ENCODE measurements at places on chromosomes 11 and 22.

GRCh38 chr22:28992565-28993356 lies 68.9 kb downstream of the C22orf31 start:
- DNase-seq, result no peak

- no peak for DNase-seq
Observed at GRCh38 chr11:62566247-62566646, 7.4 kb downstream of the EEF1G start.

- no peak for DNase-seq
Observed at GRCh38 chr22:48975316-48975741, 852.3 kb downstream of the BRD1 start.

GRCh38 chr22:32815943-32816342 lies 14.4 kb downstream of the TIMP3 start:
- no peak for DNase-seq

- no peak for DNase-seq
Observed at GRCh38 chr11:29847219-29847618, 169.6 kb downstream of the KCNA4 start.

DNA sequence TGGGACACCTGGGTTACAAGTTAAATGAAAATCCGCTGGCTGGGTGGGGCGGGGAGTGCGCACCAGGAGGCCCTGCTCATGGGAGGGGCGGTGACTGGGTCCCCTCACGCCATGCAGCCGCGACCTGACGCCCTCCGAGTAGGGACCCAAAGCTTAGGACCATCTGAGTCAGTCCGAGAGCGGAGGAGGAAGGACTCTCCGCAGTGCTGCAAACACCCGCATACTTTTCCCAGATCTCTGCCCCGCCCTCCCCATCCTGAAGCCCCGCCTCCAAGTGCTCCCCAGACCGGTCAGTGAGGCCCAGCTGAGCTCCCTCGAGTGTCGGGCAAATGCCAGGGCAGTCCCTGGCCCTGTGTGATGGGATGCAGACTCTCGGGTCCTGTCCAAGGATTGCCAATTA lies 6.6 kb upstream of the FLI1 start:
- no peak for DNase-seq

DNA sequence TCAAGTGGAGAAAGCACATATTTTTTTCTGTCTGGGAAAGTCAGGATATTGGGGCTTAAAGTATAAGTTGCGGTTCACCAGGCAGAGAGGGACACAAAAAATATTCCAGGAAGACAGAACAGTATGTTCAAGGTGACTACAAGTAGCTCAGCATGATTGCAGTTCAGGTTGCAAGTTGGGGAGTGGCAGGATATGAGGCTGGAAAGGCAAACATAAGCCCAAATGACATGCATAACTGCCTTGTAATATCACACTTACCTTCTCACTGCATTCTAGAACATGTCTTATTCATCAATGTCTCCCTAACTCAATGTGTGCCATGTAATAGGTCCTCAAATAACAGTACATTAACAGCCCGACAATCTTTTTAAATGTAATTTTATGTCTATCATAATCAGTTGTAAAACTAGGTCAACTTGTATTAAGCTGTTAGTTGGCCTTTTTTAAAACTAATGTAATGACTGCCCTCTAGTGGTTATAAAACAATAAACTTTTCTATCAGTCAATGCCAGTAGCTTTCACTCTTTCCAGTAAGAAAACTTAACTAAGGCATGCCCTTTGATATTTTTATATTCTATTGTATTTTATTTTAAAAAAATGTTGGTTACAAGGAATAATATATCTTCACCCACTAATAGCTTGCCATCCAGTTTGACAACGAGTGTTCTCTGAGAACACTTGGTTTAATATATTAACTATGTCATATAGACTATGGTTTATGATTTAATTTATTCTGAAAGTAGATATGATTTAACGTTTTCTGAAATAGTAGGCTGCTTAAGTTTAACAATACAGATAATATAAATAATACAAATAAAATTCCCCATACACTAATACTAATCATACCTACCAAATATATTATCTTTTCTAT lies 39.4 kb upstream of the CFAP300 start:
- DNase-seq, result no peak

DNA sequence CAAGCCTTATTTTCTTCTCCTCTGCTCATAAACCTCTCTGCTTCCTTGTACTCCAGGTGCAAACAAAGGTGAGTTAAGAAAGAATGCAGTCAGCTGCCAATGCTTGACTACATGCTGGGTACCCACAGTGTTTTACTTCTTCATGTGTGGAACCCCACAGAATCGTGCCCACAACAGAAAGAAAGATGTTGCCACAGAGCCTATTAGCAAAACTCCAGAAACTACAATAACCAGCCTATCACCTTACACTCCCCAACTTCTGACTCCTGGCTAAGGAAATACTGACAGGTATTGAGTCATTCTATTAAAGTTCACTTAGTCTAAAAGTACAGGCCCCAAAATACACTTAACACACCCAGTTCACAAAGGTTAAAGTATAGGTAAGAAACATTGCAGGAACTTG lies 56.9 kb upstream of the CCDC89 start:
- no peak for DNase-seq

DNA sequence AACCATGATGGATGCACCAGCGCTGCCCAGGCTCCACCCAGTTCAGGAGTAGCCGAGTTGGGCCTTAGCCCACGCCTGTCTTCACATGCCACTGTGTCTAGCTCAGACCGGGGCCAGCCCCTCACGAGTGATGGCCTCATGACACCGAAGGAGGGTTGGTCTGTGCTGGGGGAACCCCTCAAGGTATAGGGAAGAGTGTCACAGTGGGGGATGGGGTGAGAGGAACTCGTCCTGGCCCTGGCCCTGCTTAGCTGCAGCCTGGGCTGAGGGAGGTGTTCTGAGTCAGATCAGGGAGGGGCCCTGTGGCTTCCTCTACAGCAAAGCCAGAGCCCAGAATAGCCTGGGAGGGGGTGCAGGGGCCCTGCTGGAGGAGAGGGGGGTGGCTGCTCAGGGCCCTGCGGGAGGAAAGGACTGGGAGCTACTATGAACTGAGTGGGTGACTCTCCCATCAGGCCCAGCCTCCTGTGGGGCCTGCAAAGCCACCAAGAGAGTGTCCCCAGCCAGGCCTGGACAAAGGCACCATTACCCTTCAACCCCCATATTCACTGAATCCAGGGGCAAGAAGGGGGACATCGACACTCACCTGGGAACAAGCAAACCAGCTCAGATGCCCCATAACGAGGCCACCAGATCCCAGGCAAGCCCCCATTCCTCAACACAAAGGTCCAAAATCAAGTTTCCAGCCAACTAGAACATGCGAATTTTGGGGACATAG lies 41.2 kb downstream of the IGLL5 start:
- no peak for DNase-seq

- DNase-seq, result no peak
Observed at GRCh38 chr11:106723071-106723470, 295.2 kb downstream of the GUCY1A2 start.

- DNase-seq, result no peak
Observed at GRCh38 chr22:22424210-22424800, 84.2 kb downstream of the ZNF280B start.

Data from anterior cingulate cortex (tissue), 58 donors.